ENCODE measurements at places on chromosomes 4 and X.

DNA sequence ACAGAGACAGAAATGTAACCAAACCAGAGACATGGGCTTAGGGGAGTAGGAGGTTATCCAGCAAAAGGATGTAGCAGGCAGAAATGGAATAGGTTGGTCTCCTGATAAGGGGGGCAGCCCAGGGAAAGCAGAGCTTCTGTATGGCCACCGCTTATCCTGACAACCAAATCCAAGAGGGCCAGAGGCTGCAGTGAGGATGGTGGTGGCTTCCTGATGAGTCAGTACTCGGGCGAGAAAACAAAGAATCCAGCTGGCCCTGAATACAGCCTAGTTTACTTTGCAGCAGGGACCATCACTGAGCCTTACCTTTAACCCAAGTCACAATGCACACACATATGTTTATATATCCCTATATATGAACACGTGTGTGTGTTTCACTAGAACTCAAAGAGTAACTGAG, 129.7 kb upstream of the FTHL17 start:
- no peak for DNase-seq

DNA sequence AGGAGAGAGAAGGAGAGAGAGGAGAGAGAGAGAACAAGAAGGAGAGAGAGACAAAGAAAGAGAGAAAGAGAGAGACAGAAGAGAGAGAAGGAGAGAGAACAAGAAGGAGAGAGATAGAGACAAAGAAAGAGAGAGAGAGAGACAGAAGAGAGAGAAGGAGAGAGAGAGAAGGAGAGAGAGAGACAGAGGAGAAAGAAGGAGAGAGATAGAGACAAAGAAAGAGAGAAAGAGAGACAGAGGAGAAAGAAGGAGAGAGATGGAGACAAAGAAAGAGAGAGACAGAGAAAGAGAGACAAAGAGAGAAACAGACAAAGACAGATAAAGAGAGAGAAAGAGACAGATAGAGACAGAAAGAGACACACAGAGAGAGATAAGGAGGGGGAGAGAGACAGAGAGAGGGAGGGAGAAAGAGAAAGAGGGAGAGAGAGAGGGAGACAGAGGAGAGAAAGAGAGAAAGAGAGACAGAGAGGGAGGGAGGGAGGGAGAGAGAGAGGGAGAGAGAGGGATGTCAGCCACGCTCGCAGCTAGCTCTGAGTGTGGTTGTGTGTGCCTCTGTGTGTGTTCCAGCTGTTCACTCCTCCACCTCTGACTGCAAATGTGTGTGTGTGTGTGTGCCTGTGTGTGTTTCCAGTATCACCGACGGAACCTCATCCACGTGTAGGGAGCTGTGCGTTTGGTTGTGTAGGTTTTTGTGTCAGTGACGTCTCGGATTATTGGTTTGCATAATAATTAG, 105.8 kb downstream of the CRLF2 start:
- no peak for DNase-seq

GRCh38 chrX:45771114-45771513, 570.4 kb upstream of the DIPK2B start:
- DNase-seq: no peak

- DNase-seq: no peak
Observed at GRCh38 chrX:63835361-63835760, 50.3 kb upstream of the ARHGEF9 start.

GRCh38 chrX:80388206-80388605, 32.0 kb upstream of the TENT5D start:
- no peak for DNase-seq

GRCh38 chr4:17324386-17324830, 187.5 kb downstream of the QDPR start:
- peak; percentile 38 for DNase-seq
